ENCODE measurements at places on chromosomes 11 and 22.

GRCh38 chr11:2740275-2740940, 40.6 kb upstream of the KCNQ1OT1 start:
- DNase-seq: no peak

- DNase-seq: no peak
Observed at GRCh38 chr11:74185695-74186094, 14.6 kb downstream of the PPME1 start.

DNA sequence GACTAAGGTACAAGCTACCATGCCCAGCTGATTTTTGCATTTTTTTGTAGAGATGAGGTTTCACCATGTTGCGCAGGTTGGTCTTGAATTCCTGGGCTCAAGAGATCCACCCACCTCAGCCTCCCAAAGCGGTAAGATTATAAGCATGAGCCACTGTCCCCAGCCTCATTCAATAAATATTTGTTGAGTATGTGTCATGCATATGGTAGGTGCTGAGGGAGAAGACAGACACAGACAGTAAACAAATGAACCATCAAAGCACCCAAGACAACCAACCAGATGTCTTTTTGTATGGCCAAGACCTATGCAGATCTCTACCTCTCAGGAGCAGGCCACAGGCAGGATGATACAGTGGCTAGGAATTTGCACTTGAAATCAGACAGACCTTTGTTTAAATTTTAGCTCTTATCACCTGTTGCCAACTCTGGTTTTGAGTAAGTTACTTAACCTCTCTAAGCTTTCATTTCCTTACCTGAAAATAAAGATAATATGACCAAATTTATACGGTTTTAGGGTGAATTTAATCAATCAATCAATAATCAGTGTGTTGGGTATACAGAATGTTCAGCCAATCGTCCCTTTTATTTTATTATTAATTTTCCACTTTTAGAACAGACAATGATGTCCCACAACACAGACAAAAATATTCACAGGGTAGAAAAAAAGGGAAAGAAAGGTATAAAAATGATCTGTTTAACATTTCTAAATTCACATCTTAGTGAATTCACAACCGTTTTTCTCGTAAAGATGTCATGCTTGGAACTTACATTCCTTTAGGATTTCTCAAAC, 128.2 kb downstream of the SGSM3 start:
- no peak for DNase-seq

DNA sequence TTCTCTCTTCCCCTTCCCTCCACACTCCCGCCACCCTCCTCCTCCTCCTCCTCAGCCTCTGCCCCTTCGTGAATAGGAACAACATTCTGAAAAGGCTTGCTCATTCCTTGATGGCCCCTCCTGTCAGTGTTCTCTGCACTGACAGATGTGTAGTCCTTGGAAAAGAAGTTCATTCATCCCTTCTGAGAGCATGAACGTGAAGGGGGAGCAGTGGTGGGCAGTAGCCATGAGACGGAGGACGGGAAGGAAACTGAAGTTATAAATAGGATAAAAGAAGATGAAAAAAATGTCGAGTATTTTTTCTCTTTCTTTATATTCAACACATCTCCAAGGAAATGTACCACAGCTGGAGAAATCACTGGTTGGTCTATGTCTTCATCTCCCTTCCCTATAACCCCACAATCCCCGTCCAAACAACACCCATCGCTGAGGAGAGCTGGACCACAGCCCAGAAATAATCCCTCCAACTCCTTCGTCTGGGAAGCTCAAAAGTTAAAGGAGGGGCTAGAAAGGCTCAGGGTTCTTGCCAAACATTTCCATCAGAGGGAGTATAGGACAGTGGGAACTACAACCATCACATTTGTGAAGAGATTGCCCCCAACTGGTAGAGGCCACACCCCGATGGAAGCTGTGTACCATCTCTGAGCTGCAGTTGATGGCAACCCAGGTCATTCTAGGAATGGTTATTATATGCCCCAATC, 33.5 kb downstream of the ETS1 start:
- no peak for DNase-seq
